Spleen (tissue), 13 donors: ENCODE measurements at places on chromosomes 13 and 19. TPM values are rescaled to one million over a fixed set of nuclear protein-coding genes. Genes with fewer than 3 reads are reported as not detected.

DNA sequence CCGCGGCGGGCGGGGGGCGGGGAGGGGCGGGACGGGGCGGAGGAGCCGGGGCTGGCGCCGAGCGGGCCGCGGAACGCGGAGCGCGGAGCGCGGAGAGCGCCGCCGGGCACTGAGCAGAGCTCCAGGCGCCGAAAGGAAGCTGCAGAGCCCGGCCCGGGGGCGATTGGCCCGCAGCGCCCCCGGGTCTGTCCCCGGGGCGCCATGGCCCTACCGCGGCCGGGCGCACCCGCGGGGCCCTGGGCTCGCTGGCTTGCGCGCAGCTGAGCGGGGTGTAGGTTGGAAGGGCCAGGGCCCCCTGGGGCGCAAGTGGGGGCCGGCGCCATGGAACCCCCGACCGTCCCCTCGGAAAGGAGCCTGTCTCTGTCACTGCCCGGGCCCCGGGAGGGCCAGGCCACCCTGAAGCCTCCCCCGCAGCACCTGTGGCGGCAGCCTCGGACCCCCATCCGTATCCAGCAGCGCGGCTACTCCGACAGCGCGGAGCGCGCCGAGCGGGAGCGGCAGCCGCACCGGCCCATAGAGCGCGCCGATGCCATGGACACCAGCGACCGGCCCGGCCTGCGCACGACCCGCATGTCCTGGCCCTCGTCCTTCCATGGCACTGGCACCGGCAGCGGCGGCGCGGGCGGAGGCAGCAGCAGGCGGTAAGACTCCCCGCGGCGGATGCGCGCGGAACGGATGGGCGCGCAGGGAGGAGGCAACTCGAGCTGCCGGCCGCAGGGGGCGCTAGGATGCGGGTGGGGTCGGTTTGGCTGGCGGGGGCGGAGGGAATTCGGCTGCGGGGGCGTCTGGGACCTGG lies at the start of gene PDE4A:
PDE4A (plus strand) TSS at position 95 of the 796 bp plus-strand sequence; CDS start at position 322, 227 bp downstream.
- H3K4me3 ChIP-seq: peak within 1 kb of the TSS; percentile 4
- peaks cover 86% of the 10 kb centered on the region for H3K4me1 ChIP-seq

GRCh38 chr13:30841154-30841553 lies 64.9 kb upstream of the MEDAG start:
- DNase-seq: no peak
- no peaks in the 10 kb centered on the region for H3K4me1 ChIP-seq
- H3K36me3 ChIP-seq: no peaks in the 10 kb centered on the region
- no peak overlapping the region for H3K4me3 ChIP-seq
- no peak overlapping the region for H3K27ac ChIP-seq

GPC6 gene
- total RNA-seq: 4.6 TPM

TGFBR3L gene
- not detected for total RNA-seq

GRCh38 chr13:41061914-41062837 lies 867 bp downstream of the WBP4 start:
- peak overlapping the region; percentile 81 for H3K27ac ChIP-seq
- H3K4me1 ChIP-seq: peaks cover 41% of the 10 kb centered on the region
- no peak for DNase-seq
- H3K36me3 ChIP-seq: peaks cover 6% of the 10 kb centered on the region
- no peaks in the 10 kb centered on the region for H3K27me3 ChIP-seq

DNA sequence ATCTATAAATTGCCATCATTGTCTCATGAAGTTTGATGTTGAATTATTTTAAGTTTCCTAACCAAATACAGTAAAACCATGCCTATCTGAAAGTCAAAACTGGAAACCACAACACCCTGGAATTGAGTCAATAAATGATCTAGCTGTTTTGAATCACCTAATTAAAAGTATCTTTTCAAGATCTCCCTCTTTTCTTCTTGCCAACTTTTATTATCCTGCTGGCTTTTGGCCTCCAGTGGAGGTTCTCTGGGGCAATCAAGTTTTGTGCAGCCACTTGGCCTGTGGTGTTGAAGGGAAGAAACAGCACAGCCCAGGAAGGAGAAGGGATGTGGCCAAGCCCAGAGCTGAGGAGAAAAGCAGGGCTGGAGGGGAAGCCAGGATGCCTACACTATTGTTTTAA lies 255.4 kb downstream of the COG6 start:
- H3K27me3 ChIP-seq: no peaks in the 10 kb centered on the region
- no peaks in the 10 kb centered on the region for H3K36me3 ChIP-seq
- DNase-seq: no peak
- no peak overlapping the region for H3K27ac ChIP-seq
- no peak overlapping the region for H3K4me3 ChIP-seq

PCP2 gene
- total RNA-seq: 1.8 TPM

MATK gene
- total RNA-seq: 15.2 TPM

PLK5 gene
- total RNA-seq: not detected

IRS2 gene
- 18.0 TPM for total RNA-seq

DNA sequence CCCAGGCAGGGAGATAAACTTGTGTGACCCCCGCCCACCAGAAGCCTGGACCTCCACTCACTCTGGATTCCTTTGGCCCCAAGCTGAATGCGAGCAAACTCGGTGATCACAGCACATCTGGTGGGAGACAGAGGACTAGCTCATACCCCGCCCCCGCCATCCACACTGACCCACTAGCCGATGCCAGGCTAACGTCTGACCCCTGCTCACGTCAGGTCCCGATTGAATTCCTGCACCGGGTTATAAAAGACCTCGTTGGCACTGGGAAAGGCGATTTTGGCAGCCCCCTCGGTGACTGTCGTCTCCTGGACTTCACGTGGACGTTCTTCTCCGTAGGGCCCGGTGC lies 631 bp downstream of the TRMT1 start:
- H3K27me3 ChIP-seq: no peaks in the 10 kb centered on the region
- no peak for DNase-seq
- H3K4me3 ChIP-seq: peak overlapping the region; percentile 81
- peaks cover 13% of the 10 kb centered on the region for H3K36me3 ChIP-seq

P2RY11 gene
- total RNA-seq: 24.2 TPM
